ENCODE measurements at places on chromosomes 11 and 22.

GRCh38 chr22:41781507-41781906 is 19.0 kb upstream of the CCDC134 start:
- no peak for DNase-seq

- no peak for DNase-seq
Observed at GRCh38 chr11:18907391-18907790, 31.8 kb downstream of the MRGPRX1 start.

- peak; percentile 27 for DNase-seq
Observed at GRCh38 chr22:32996276-32996675, 61.9 kb downstream of the SYN3 start.

GRCh38 chr11:370070-370941 is 1.0 kb downstream of the B4GALNT4 start:
- no peak for DNase-seq

DNA sequence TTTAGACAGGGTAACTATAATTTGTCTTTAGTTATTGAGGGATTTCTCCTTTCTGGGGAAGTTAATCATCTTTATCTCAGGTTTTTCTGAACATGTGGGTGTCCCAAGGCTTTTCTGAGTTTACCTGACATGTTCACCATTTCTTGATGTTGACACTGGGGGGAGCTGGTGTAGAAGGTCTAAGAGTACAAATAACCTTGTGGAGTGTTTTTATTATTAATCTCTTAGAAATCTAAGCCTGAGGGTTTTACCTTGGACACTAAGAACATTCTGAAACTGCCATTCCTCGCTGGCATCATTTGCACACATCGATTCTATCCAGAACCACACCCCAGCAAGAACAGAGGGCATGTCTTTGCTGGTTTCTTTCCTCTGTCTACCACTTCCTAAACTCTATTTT is 15.6 kb upstream of the C11orf91 start:
- DNase-seq, result no peak

- DNase-seq, result no peak
Observed at GRCh38 chr11:32395127-32395526, 40.2 kb downstream of the WT1 start.

DNA sequence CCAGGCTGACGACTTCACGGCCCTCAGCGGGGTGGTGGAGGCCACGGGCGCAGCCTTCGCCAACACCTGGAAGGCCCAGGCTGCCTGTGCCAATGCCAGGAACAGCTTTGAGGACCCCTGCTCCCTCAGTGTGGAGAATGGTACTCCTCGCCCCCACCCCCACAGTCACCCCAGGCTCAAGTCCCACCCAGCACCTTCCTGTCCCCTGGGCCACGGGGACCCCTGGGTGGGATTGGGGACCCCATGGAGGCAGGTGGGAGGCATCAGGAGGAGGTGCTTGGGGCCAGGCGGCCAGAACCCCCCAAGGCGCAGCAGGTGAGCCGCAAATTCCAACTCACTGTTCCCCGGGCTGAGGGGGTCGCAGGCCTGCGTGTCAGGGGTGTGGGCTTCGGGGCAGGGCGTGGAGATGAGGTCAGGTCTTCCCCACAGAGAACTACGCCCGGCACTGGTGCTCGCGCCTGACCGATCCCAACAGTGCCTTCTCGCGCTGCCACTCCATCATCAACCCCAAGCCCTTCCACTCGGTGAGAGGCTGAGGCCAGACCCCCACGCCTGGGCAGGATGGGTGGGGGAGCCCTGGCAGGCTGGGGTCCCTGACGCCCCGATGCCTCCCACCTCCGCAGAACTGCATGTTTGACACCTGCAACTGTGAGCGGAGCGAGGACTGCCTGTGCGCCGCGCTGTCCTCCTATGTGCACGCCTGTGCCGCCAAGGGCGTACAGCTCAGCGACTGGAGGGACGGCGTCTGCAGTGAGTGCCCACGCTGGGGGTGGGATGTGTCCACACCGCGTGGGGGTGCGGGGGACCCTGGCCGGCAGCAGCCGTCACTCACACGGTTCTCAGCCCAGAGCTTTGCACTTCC is 9.4 kb downstream of the MUC5B start:
- DNase-seq, result no peak

DNA sequence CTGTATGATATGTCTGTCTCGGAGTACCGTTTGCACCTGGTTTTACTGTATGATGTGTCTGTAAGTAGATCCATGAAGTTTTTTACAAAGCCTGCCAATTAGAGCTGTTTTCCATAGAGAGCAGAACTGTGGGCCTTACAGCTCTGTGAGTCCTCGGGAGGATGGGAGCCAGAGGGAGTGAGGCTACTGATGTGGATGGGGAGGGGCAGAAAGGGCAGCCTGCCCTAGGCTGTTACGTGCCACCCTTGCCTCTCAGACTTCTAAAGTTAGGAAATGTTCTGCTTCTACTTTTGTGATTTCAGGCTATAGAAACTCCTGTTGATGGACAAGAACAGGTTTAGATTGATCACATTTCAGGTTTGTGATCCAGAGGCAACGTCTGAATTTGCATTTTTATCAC is 105.2 kb downstream of the PPP6R3 start:
- DNase-seq, result no peak

- DNase-seq, result no peak
Observed at GRCh38 chr11:126431401-126432064, 76.0 kb downstream of the ST3GAL4 start.

GRCh38 chr11:61752117-61752924 is at the start of gene MYRF:
MYRF (plus strand) TSS chr11:61752636; CDS start chr11:61752745, 109 bp downstream.
- DNase-seq, result no peak

DNA sequence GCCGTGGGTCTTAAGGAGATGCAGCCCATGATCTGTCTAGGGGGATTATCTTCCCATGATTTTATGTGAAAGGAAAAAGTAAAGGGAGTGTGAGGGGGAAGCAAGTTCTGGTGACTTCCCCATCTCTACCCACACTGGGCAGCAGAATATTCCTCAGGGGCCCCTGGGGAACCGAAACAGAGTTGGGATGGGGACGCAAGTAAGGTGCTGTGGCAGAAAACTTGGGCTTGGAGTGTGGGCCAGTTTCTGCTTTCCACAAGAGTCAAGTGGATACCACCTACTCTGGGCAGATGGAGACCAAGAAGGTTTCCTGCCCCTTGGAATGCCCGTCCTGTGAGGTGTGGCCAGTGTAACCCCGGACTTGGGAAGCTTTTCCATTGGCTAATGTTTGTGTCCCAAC is 64.4 kb downstream of the SGSM3 start:
- no peak for DNase-seq

- no peak for DNase-seq
Observed at GRCh38 chr22:22866381-22867111, 21.1 kb upstream of the IGLL5 start.

DNA sequence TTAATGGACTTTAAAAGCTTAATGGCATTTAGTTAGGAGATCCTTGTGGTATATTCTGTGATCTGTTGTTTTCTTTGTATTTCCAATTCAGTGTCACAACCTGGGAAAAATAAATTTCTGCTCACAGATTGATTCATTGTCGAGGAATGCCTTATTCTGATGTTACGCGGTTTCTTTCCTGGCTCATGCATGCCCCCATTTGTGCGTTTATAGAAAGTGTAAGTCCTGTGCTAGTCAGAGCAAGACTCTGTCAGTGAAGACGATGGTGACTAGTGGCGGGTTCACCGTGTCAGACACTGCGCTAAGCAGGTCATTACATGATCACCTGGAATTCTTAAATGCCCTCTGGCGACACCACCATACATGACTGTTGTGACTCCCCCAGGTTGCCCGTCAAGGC is 169.4 kb downstream of the TBC1D22A start:
- DNase-seq, result no peak

DNA sequence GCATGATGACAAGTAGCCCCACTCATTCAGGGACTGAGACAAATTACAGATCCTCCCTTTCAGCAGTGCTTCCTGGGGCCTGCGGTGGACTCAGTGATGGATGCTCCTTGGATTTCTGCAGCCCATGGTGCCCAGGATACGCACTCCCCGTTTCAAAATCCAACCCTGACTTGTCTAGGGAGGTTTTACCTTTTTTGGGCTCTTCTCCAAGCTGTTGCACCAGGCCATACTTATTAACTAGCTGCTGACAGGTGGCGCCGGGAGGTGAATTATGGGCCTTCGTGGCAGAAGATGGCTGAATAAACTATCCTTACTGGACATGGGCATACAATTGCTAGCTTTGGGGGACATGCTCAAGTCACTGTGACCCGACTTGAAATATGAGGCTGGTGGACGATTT is 324.3 kb upstream of the SYN3 start:
- DNase-seq, result no peak

DNA sequence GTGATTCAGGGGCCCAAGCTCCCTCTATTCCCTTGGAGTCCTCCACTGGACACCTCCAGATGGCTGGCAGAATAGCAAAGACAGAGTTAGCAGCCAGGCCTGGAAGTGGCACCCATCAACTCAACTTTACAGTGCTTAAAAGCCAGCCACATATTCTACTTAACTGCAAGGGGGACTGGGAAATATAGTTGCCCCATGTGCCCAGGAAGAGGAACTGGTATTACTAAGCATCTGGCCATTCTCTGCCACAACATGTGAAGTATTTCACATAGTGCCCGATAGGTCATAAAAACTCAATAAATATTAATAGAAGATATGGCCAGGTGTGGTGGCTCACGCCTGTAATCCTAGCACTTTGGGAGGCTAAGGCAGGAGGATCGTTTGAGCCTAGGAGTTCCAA is 5.5 kb upstream of the IL10RA start:
- no peak for DNase-seq

DNA sequence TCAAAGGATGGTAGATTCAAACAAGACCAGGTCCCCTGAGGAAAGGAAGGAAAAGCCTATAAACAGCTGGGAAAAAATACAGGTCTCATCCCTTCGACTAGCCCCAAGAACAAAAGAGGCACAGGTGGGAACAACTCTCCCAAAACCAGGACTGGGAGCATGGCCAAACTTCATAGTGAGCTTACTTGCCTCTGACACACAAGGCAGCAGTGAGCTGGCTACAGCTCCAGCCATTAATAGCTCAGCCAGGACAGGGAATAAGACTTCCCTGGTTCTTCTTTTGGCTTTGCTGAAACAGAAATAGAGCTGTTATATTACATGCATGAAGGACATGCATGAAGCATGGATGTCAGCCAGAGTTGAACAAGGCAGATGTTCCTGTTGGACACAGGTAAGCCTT is at the start of gene OR10A2:
Gene OR10A2 (plus strand): TSS at position 97 of the 400 bp plus-strand sequence. CDS start 6,698 bp downstream, outside the sequence.
- no peak for DNase-seq

DNA sequence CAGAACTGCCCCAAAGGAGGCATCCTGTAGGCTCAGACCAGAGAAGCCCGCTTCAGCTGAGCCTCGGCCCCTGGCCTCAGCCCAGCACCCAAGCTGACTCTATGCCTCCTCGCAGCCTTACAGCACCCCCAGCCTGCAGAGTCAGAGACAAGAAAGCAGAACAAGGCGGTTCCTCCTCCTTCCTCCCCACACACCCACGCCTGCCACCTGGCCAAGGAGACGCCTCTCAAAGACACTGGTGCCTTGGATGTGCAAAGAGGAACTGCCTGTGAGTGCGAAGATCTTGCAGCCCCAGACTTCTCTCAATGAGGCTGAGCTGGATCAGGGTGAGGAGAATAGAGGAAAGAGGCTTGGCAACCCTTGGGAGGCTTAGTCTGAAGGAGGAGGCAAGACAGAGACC is 60.2 kb downstream of the PDE2A start:
- peak; percentile 33 for DNase-seq

- DNase-seq, result no peak
Observed at GRCh38 chr11:9038541-9038940, 34.7 kb upstream of the NRIP3 start.

GRCh38 chr11:61071913-61072312 is 30.4 kb upstream of the CD5 start:
- DNase-seq, result no peak

DNA sequence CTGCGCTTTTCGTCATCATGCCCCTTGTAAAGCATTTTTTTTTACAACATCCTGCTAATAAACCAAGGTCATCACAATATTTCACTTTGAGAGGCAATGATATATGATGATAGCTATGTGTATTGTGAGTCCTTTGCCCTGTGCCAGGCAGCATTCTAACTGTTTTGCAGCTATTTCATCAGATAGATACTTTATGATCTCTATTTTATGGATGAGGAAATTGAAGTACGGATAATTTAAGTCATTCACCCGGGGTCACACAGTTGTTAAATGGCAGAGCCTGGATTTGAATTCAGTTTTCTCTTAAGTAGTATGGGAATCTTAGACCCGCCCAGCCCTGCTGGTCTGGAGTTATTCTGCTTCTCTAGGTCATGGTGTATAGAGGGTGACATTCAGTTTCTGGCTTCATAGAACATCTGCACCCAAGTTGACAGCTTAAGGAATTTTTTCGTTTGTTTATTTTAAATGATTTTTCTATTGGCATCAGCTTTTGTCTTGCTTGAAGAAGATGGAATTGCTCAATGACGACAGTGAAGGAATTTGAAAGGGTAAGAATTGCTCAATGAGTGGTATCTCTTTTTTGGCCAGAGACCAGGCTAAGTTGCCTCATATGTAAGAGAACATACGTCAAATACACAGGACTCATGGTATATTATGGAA is 926 bp downstream of the PRR5L start:
- no peak for DNase-seq

DNA sequence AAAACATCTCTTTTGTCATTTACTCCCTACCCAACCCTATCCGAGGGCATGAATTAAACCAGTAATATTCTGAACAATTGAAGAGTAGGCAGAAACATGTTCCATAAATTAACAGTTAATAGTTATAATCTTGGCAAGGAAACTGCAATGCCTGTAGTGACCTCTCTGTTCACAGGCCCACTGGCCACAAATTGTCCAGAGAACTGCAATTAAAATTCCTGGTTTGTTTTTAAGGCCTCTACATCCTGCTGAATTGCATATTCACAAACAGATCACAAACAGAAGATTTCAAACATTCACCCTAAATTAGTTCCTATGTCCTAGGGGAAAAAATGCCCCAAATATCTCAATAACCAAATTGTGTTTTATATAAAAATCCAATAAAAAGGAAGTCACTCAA is 143.2 kb upstream of the TRPC6 start:
- no peak for DNase-seq

- no peak for DNase-seq
Observed at GRCh38 chr11:102564110-102564509, 33.6 kb upstream of the MMP7 start.

GRCh38 chr11:102405501-102405900 is 47.1 kb downstream of the TMEM123 start:
- DNase-seq, result no peak

DNA sequence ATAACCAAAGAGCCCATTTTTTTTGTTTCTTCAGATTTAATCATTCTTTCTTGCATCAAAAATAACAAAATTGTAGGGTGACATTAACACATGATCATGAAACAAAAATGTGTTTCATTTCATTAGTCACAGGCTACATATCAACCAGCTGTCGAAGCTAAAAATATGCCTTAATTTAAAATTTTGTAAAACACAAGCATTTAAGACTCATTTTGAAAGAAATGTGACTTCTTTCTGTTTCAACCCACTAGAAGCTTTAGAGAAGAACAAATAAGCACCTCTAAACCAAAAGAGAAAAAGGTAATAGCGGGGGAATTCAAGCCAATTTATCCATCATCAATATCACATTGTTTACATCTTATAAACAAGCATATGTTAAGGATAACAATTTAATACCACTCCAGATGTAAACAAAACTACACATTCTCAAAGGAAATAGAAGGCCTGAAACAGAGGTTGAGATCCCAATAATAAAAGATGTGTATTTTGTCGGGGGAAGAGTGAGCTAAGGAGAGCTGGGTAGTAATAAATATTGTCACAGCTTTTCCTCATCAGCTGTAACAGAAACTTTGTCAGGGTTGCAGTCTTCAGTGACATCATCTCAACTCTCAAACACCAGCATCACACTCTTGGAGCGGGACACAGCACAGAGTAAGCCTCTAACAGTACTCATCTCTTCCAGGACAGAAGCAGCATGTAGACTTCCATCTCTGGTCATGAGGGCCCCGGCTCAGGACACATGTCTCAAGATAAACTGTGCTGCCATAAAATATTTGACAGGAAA is 42.0 kb downstream of the ALG9 start:
- DNase-seq, result no peak

GRCh38 chr11:10255388-10256125 is 38.5 kb downstream of the SBF2 start:
- DNase-seq, result no peak

Data from ascending aorta (tissue), 2 donors.